ENCODE measurements at places on chromosomes 11 and 22.

DNA sequence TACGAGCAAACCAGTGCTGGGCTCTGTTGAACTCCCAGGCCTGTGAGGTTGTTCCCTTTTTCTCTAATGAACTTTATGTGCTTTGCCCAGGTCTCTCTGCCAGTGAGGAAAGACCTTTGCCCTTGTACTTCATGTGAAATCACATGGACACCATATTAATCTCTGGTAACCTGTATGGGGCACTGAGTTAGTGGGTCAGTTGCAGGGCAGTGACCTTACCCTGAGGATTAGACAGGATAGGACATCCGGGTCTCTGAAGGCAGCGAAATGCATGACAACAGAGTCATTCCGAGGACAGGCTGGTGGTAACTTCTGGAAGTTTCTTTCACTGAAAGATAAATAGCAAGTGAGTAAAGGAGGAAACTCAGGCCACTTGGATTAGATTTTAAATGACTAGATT, 93.7 kb downstream of the ZBTB16 start:
- DNase-seq = no peak

DNA sequence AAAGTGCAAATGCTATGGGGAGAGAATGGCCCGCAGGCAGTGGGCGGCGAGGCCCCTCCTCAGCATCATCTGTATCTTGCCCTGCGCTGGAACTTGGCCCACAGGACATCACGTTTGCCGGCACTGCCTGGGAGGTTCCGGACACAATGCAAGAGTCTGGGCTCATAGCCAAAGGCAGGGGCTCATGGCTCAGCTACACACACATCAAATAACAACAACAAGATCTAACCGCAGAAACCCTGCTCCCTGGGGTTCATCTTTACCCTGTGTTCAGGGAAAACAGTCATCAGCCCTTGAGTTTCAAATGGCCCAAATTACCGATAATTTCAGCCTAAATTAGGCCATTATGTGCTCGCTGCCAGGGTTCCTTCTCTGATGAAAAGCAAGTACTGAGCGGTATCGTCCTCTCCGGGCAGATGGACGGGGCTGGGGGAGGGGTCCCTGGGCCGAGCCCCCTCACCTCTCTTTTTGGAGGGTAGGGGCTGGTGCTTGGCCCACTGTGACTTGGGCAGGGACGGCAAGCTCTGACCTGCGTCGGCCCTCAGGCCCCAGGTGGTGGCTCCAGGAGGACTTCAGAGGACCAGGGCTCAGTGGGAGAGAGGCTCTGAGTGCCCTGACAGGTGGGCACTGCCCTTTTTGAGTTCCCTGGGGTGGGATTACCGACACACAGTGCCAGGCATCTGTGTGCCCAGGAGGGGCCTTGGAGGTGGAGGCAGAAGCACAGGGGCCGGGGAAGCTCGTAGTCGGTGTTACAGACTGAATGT, 25.0 kb upstream of the GAL start:
- DNase-seq = peak; percentile 96

GRCh38 chr22:24410110-24410856, 17.1 kb upstream of the ADORA2A start:
- no peak for DNase-seq

- peak; percentile 15 for DNase-seq
These were observed 23.5 kb downstream of the RRM1 start for GRCh38 chr11:4118107-4118506.

- no peak for DNase-seq
These were observed 841.4 kb downstream of the JRKL start for GRCh38 chr11:97231231-97231630.

- DNase-seq = no peak
These were observed 1395.9 kb downstream of the BRD1 start for GRCh38 chr22:48431536-48432315.

DNA sequence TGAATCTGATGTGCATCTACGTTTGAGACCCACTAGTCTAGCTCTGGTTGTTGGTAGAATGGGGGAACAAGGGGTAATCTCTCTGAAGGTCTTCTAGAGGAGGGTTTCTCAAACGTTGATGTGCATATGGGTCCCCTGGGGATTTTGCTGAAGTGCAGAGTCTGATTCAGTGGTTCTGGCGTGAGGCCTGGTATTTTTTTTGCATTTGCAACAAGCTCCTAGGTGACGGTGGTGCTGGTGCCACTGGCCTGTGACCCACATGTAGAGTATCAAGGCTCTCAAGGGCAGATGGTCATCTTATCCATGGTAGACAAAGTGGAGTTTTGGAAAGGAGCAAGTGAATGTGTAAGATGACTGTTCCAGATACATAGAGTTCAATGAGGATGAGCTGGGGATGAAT, 97.1 kb downstream of the CEP164 start:
- DNase-seq = no peak

DNA sequence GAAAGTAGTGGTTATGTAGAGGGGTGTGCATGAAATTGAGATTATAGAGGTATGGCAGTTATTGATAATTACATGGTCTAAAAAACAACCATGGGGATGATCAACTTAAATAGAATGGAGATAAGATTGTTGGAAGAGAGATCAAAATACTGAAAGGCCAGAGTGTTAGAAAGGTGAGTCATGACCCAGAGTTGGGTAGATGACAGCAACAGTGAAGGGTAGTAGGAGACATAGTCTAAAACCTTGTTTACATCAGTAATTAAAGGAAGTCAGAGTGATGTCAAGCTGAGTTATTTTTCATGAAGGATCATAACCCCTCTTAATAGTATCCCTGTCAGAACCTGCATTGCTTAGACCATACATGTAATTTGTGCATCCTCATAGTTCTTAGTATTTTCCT, 110.9 kb downstream of the ELP4 start:
- DNase-seq = no peak

DNA sequence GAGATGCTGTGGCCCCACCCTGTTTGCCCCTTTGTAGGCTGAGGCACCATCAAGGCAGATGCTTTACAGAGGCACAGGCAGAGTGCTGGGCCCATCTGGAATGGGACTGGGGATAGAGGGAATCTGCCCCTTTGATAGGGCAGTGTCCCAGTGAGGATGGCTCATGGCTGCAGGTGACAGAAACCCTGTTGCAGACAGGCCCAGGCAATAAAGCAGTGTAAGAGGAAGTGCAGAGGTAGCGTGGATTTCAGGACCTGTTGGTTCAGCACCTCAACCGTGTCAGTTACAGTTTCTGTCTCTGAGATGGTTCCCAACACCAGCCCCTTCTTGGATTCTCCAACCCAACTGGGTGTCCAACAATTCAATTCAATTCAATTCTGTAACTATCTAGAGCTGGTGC, 25.1 kb downstream of the PRDM11 start:
- DNase-seq = no peak

DNA sequence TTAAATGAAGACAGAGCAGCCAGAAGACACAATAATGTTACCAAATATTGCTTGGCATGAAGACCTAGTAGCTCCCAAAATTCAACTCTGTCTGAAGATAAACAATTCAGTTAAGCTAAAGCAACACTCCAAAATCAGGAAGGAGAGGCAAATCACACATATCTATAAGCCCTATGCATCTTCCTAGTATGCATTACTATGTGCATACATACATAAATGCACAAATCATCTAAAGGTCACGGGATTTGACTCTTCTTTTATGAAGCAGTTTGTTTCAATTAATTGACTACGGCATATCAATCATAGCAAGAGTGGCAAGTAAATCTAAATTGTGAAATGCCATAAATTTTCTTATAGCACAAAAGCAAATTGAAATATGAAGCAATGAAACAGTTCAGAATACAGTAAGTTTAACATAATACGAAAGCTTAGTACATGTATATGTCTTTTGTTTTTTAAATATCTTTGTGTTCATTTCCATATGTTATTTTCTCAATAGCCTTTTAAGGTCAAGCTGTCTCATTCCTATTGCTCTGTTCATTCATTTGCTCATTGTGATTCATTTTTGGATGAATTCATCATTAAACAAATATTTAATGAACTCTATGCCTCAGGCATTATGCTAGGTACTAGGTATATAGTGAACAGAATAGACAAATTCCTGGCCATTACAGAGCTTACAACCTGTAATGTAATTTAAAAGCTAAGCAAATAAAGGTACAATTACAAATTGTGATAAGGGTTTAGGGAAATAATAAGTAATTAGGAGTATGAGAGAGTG, 540.5 kb downstream of the DLG2 start:
- DNase-seq = no peak

DNA sequence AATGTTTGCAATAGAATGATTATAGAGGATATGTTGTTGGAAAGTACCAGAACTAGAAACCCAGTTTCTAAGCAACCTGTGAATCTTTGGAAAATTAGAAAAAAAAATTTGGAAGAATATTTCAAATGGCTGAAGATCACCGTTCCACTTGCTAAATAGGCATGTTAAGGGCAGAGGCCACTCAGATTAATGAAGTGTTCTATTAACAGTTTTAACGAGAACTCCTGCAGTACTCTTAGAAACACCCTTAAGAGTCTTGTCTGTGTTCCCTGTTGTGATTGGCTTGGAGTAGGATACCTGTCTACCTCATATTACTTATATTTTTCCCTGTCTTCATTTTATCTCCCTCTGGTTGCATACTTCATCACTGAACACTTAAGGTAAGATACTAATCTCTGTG, 4.6 kb downstream of the C11orf54 start:
- DNase-seq = no peak

- no peak for DNase-seq
These were observed 12.7 kb upstream of the OR52K2 start for GRCh38 chr11:4436411-4436810.

DNA sequence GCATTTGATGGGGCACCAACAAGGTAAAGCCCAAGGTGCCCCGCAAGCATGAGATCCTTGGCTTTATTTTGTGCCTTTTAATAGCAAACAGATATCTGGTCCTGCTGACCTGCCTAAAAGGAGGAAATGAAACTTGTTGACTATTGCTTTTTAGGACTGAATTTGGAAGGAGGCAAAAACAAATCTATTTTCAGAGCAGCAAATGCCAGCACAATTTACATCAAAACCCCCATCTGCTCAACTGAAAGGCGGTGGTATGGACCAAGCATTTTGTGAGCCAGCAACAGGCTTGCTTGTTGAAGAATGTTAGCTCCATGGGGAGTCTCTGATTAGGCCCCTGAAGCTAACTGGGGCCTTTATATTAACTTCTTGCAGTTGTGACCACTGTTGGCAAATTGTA, 192.6 kb upstream of the E2F8 start:
- no peak for DNase-seq

GRCh38 chr11:76729214-76729613, 53.9 kb upstream of the TSKU start:
- DNase-seq = no peak

GRCh38 chr11:69037074-69037473, 11.7 kb upstream of the TPCN2 start:
- DNase-seq = no peak

DNA sequence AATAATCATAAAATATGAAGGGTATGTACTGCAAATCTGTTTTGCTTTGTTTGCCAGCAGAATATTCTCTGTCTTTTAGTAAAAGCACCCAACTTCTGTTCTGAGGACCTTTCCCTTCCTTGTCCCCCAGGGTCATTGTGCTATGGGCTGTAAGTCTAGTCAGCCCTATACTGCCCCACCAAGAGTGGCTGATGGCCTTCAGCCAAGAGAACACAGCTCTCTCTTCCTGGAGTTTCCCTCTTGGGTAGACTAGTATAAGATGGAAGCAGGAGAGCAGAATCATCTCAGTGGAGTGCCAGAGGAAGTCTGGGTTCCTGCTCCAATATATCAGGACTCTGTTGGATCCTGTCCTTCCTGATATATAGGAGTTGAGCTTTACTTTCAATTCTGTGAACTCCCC, 29.0 kb downstream of the MMP13 start:
- no peak for DNase-seq

DNA sequence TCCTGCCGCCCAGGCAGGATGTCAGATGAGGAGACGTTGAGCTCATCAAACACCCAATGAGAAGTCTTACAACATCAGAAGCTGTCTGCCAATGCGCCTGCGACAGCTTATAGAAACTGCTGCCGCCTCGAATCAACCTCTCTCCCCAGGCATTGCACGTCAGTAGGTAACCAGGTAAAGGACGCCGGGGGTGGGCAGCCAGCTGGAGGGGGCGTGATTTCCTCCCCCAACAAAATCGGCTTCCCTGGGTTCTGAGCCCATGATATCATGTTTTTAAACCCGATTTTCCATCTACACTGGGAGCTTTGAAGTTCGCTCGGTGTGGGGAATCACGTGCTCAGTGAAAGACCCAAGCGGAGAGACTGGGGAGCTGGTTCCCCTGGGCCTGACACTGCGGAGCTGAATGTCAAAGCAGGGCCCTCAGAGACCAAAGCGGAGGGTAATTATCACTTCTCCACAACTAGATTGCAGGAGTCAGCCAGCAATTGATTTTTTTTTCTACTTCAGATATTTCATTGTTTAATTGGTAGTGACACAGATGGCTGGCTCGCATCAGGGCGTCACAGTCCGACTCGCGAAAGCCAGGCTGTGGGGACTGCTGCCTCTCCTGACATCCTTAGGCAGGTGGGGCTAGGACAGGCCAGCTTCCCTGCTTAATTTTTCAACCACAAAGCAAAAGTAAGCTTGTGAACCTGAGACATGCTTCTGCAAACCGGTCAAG, 15.4 kb downstream of the FAM83F start:
- no peak for DNase-seq

GRCh38 chr11:83659466-83659865, 373.3 kb upstream of the CCDC90B start:
- DNase-seq = no peak

GRCh38 chr22:40997520-40997919, 46.3 kb downstream of the RBX1 start:
- no peak for DNase-seq

DNA sequence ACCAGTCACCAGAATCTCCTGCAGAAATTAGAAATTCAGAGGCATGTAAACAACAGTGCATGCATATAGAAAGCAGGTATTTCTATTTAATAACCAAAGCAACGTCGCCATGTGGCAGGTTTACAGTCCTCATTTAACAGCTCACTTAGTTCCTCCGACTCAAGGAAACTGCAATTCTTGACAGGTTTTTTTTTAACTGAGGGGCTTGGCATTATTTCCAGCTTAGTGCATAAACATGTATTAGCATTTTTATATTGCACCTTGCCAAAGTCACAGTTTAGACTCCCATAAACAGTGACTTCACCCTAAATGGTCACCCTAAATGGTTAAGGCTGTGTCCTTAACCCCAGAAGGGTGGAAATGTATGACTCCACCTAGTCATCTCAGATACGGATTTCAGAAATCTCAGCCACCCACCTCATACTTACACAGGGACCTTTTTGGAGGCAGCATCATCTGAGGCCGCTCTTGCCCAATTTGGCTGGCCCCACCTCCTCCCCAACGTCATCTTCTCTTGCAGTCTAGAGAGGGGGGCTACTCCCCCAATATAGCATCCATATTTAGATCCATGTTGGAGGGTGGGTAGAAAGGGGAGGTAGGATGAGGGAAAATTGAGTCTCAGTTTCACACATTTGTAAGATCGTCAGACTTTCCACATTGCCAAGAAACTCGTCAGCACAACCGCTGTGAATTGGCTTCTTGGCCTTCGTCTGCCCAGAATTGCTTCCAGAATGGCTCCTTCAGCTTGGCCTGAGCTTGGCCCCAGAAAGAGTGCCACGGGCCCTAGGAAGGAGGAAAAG, 31.8 kb upstream of the SLC35C1 start:
- no peak for DNase-seq

- no peak for DNase-seq
These were observed 89.1 kb upstream of the FIBIN start for GRCh38 chr11:26904801-26905200.

Data from astrocyte of the hippocampus (primary cell).